ENCODE measurements at places on chromosomes 4 and X. TPM values are rescaled to one million over a fixed set of nuclear protein-coding genes. Genes with fewer than 3 reads are reported as not detected.

The PHOX2B gene
- 2.0 TPM for total RNA-seq

The PABPC4L gene
- total RNA-seq = 0.14 TPM

The ALB gene
- total RNA-seq = not detected

The SFRP2 gene
- total RNA-seq = 16.4 TPM

The CCDC120 gene
- total RNA-seq = 20.6 TPM

The KIT gene
- 55.8 TPM for total RNA-seq

The TNMD gene
- not detected for total RNA-seq

The LDOC1 gene
- 6.7 TPM for total RNA-seq

The MAB21L2 gene
- not detected for total RNA-seq

The USP51 gene
- 2.2 TPM for total RNA-seq

The EFNB1 gene
- total RNA-seq = 160 TPM

The DOCK11 gene
- 27.4 TPM for total RNA-seq

The DDX60 gene
- 60.6 TPM for total RNA-seq

The ARL13A gene
- total RNA-seq = not detected

The HMGN5 gene
- total RNA-seq = 2.2 TPM

The SERPINA7 gene
- not detected for total RNA-seq

The PLXNB3 gene
- 1.8 TPM for total RNA-seq

The PASD1 gene
- total RNA-seq = not detected

The GYG2 gene
- 6.2 TPM for total RNA-seq

The FAM53A gene
- total RNA-seq = not detected

The SYTL5 gene
- 7.4 TPM for total RNA-seq
